ENCODE measurements at places on chromosomes 1 and 21.

DNA sequence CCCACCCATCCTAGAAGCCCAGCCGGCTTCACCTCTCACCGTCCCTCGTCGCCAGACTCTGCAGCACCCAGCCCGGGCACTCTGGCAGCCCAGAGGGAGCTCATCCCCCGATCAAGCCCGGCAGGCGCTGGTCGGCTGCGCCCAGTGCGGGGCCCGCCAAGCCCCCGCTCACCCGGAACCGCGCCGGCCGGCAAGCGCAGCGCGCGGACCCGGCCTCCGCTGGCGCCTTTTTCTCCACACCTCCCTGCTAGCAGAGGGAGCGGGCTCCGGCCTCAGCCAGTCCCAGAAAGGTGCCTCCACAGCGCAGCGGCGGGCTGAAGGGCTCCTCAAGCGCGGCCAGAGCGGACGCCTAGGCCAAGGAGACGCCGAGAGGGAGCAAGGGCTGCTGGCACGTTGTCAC lies 2023.3 kb downstream of the NCAM2 start:
- DNase-seq = no peak

GRCh38 chr21:45135868-45136267 lies 61.5 kb downstream of the ADARB1 start:
- no peak for DNase-seq

GRCh38 chr21:32415451-32416398 lies 3.2 kb downstream of the EVA1C start:
- DNase-seq = no peak

- no peak for DNase-seq
Measured at GRCh38 chr1:235015291-235015985, 113.2 kb downstream of the TOMM20 start.

DNA sequence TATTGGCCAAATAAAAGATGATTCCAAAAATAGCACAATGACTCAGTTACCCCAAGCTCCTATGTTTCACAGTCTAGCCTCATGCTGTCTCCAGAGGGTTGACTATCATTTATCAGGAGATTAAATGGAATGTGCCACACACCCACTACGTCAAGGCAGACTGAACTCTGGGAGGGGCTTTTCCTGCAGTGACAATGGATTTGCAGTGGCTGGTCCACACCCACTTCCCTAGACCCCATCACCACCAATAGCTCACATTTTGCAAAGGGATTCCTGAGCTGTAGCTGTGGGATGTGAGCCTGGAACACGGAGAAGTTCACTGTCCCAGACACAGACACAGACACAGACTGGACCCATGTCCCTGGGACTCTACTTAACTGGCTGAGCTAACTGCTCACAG lies 77.1 kb downstream of the HLCS start:
- DNase-seq = no peak

- DNase-seq = no peak
Measured at GRCh38 chr1:227355542-227356245, 37.4 kb upstream of the CDC42BPA start.

- no peak for DNase-seq
Measured at GRCh38 chr21:45502006-45502345, 40.3 kb downstream of the SLC19A1 start.

GRCh38 chr1:29689372-29690030 lies 453.2 kb downstream of the PTPRU start:
- DNase-seq = no peak

DNA sequence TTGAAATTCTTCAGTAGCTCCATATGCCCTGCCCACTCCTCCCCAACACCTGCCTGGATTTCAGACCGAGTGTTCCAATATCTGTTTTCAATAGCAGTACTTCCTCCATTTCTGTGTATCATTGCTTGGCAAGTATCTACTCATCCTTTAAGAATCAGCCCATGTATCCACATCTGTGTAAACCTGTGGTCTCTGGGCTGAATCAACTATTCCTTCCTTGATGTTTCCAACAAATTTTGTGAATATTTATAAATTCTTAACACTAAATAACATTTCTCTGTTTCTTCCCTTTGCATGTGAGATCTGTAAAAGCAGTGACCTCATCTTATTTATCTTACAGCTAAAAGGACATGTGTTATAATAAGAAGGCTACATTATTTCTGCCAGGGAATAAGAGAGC lies 26.0 kb upstream of the UAP1 start:
- no peak for DNase-seq

GRCh38 chr1:110990541-110990940 lies 26.8 kb upstream of the LRIF1 start:
- DNase-seq = no peak

- no peak for DNase-seq
Measured at GRCh38 chr1:29579821-29580425, 343.6 kb downstream of the PTPRU start.

GRCh38 chr1:86703696-86704457 lies 499 bp upstream of the SH3GLB1 start:
- DNase-seq = peak; percentile 36

DNA sequence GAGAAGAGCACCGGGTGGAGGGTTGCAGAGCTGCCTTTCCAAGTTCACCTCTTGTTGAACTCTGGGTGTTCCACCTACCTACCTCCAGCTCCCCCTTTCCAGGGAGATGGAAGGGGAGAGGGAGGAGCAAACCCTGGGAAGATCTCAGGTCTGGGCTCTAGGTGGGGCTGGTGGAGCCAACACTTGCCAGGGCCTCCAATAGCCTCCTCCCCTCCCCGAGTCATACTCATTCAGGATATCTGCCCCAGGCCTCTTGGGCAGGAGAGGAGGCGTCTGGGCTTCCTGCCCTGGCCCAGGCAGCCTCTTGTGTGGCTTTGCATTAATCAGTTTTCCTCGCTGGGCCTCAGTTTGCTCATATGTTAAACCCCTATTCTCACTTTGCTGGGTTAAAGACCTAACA lies 13.4 kb downstream of the RAP1GAP start:
- no peak for DNase-seq

- no peak for DNase-seq
Measured at GRCh38 chr1:234614081-234614489, 4.1 kb upstream of the IRF2BP2 start.

GRCh38 chr1:119713039-119713748 lies 1.5 kb downstream of the PHGDH start:
- no peak for DNase-seq

DNA sequence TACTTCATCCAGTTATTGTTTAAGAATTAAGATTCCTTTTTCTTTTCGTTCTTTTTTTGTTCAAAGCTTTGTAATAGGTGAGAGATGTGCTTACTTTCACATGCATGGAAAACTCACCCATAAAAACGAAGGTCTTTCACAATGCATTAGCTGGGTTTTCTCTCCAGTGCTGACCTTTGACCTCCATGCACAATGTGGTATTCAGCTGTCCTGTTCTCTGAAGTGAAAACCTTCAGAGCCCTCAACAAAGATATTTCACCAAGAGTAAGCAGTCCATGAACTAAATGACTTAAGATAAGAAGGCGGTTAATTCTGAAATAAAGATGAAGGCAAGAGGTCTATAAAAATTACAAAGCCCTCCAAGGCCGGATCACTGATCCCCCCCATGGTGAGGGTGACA lies 77.1 kb upstream of the IPO9 start:
- no peak for DNase-seq
